ENCODE measurements at places on chromosomes 7 and 10.

DNA sequence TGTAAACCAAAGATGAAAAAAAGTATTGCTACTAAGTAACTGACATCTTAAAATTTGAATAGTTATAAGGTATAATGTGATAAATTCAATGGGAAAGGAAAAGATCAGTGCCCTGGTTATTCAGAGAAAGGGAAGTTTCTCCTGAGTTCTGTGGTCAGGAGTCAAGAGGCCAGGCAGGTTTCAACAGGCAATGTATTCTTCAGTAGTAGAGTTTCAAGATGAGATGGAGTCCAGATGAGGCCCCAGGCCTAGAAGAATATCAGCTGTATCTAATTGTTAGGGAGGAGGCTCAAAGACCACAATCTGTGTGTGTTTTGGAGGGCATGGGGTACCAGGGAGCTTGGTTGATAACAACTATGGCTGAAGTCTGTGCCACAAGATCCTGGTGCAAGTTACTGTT is 101.4 kb upstream of the DLX6 start:
- DNase-seq: no peak

GRCh38 chr10:93412801-93413200 is 69.3 kb downstream of the MYOF start:
- DNase-seq: no peak

- no peak for DNase-seq
These were observed 124.0 kb upstream of the PTPN20 start for GRCh38 chr10:46787321-46787615.

DNA sequence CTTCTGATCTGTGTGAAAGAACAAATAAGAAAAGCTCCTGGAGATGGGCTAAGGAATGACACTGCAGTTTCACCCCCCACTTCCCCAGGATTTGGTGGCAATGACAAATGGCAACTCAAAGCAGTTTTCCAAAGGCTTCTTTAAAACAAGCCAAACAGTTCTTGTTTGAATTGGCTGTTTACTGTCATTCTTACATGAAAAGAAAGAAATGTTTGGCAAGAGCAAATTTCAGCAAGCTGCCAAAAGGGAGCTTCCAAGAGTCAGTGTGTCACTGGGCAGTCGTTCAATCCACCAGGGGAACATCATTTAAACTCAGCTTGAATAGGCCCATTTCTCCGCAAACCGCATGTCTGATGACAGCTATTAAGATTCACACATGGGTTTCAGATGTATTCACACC is 119.0 kb upstream of the RHOBTB1 start:
- DNase-seq: no peak

DNA sequence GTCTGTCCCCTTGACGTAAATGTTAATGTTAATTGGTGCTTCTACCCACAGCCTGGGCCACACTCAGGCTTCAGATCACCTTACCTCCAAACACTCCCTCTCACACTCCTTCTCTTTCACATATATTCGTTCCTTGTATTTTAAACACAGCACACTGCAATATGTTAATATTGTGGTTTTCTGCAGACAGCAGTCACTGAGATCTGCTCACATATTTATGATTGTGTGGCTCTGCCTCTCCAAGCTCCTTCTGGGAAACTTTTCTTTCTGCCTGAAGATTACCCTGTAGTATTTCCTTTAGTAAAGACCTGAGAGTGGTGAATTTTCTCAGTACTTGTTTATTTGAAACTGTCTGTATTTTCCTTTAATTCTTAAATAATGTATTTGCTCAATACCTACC is 104.7 kb downstream of the VWC2 start:
- DNase-seq: no peak

DNA sequence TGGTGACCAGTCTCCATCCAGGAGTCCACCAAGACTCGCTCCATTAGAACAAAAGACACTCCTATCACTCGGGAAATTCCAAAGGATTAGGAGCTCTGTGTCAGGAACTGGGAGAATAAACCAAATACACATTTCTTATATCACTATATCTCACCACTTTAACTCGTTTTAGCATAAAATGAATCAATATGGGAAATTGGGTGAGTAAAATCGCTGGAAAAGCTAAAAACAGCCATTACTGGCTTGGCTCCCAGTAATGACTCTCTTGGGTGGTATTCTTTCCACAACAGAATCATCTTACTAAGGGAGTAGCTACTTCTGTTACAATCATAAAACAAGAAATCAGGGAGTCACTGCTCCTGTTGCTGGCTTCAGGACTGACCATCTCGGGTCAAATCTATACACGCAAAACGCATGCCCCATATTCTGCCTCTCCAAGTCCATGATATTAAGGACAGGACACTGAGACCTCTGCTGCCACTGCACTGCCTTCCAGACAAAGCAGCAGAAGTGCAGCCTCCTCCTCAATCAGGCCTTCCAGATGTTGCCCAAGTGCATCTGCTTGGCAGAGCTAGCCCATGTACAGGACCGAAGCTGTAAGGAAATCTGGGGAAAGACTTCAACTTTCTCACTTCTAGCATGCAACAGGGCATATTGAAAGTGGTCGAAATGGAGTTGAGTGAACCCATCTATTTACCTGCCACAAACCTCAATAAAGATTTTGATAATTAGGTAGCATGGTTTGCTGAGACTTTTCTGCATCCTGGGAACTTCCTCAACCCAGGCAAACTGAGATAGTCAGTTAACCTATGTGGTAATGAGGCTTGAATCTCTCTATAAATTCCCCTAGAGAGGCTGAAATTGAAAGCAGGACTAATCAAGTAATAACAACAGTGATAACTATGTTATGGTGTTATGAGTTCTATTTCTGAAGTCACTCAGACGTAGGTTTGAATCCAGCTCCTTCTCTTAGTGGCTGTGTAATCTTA is 14.4 kb upstream of the PANK1 start:
- no peak for DNase-seq

DNA sequence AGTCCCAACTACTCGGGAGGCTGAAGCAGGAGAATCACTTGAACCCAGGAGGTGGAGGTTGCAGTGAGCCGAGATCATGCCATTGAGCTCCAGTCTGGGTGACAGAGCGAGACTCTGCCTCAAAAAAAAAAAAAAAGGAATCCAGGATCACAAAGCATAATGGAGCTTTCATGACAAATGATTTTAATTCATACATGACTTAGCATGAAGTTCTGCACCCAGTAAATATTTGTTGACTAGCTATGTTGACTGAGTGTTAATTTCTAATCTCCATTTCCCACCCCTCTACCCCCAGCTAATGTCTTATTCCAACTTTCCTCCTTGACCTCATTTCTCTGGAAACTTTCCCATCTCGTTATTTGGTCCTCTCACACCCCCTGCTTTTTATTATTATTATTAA is 53.3 kb downstream of the ATOH7 start:
- DNase-seq: no peak

All from H9 (cell line).